ENCODE measurements at places on chromosomes 11 and 22. TPM values are rescaled to one million over a fixed set of nuclear protein-coding genes. Genes with fewer than 3 reads are reported as not detected.

The ZNRF3 gene
- 0.60 TPM for total RNA-seq

The KCNK4 gene
- not detected for total RNA-seq

The SVIP gene
- 74.7 TPM for total RNA-seq

DNA sequence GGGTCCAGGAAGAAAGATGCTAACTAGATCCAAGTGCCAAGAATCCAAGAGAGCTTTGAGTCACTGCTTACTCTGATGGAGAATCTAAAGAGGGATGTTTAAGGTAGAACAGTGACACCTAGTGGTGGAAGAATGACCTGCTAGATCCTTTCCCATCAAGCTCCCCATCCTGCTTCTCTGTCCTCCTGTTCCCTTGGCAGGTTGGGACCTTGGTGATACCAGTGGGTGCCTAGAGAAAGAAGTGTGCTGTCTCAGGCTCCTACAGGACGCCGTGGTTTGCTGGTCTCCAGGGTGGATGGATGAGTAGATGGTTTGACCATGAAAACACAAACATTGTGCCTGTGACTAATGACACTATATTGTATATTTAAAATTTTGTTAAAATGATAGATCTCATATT, 383.7 kb downstream of the TMEM135 start:
- no peaks in the 10 kb centered on the region for H3K36me3 ChIP-seq
- H3K27ac ChIP-seq, result no peak overlapping the region
- no peak overlapping the region for H3K4me3 ChIP-seq
- DNase-seq, result peak; percentile 43
- H3K27me3 ChIP-seq, result no peaks in the 10 kb centered on the region
- no peaks in the 10 kb centered on the region for H3K4me1 ChIP-seq

The LDHA gene
- total RNA-seq, result 102 TPM

DNA sequence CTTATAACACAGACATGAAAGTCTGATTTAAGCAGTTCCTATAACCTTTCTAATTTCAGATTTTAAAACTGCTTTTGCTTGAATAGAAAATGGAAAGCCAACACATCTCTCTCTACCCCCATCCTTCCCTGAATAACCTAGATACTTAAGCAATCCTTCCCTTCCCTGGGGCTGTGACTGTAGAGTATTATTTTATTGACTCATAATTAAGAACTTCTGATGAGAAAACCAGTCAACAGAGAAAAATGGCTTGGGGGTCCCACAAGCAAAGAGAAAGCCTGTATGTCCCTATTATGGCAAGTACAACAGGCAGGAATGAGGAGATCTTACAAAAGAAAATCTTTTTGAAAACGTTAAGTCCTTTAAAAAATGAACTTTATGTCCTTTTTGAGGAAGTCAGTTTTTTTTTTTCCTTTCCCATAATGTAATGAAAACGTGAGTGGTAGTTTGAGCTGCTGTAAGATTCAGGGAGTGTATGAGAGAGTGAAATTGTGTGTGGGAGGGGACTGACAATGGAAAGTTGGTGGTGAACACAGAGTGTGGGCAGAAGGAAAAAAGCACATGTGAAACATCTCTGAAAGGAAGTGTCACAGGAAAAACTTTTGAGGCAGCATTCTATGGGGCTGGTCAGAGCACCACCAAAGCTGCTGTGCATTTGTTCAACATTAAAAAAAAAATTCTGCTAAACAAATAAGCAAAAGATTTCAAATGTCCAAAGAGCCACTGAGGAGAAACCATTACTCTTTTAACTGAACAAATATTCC, 154.6 kb downstream of the MAML2 start:
- DNase-seq, result no peak
- H3K4me1 ChIP-seq, result peaks cover 84% of the 10 kb centered on the region
- peaks cover 20% of the 10 kb centered on the region for H3K36me3 ChIP-seq
- H3K4me3 ChIP-seq, result peak overlapping the region; percentile 7
- peak overlapping the region; percentile 80 for H3K27ac ChIP-seq

The BDNF gene
- total RNA-seq, result not detected

The FGF3 gene
- total RNA-seq, result not detected

The THY1 gene
- total RNA-seq, result not detected

DNA sequence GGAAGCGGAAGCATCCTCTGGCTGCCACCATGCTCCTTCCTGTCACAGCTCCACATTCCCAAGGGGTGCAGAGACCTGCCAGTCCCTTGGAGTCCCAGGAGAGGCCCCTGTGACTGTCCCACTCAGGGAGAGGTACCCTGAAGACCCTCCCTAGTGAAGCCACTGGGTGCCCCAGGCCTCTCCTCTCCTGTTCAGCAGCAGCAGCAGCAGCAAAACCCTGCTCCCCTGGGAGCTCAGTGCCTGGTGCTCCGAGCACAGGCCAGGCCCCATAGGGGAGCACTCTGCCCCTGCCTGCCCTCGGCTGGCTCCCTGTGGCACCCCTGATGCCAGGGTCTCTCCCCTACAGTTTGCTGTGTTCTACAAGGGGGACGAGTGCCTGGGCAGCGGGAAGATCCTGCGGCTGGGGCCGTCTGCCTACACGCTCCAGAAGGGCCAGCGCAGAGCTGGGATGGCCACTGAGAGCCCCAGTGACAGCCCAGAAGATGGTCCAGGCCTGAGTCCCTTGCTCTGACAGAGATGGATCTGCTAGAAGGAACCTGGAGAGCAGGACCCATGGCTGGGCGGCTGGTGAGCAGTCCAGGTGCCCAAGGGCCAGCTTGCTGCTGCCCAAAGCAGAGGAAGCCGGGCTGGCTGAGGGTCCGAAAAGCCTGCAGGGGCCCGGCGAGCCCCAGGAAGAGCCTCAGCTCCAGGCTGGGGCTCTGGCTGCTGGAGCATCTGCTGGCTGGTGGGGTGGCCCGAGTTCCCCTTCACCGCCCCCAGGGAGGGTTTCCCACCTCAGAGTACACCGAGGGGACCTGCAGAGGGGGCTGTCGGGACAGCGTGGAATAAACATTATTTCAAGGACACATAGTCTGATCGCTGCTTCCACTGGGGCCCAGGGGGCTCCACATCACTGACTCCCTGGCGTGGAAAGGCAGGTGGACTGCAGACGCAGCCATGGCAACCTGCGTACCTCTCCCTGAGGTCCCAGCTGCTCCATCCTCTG, 21.3 kb downstream of the TRMU start:
- no peak overlapping the region for H3K4me3 ChIP-seq
- H3K27ac ChIP-seq, result no peak overlapping the region
- DNase-seq, result no peak
- peaks cover 3% of the 10 kb centered on the region for H3K4me1 ChIP-seq

DNA sequence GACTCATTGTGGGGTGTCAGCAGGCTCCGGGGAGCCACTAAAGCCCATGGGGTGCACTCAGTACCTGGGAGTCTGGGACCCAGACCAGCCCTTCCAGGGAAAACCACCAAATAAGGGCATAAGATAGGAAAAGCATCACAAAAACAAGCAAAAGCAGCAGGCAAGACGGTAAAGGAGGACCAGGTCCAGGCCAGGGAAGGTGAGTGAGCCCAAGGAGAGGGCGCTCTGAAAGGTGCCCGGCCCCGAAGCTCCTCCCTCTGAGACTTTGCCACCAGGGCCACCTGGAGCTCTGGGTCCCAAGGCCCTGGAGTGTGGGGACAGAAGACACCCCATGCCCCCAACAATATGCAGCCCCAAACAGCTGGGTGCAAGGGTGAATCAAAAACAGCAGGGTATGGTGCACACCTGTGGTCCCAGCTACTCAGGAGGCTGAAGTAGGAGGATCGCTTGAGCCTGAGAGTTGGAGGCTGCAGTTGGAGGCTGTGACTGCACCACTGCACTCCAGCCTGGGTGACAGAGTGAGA, 5.2 kb upstream of the IL17REL start:
- no peaks in the 10 kb centered on the region for H3K36me3 ChIP-seq
- no peak overlapping the region for H3K27ac ChIP-seq
- no peak for DNase-seq
- no peak overlapping the region for H3K4me3 ChIP-seq
- H3K27me3 ChIP-seq, result no peaks in the 10 kb centered on the region

GRCh38 chr11:127866109-127866508, 721.2 kb downstream of the ETS1 start:
- peaks cover 7% of the 10 kb centered on the region for H3K27me3 ChIP-seq
- no peak for DNase-seq

The GAL3ST1 gene
- total RNA-seq, result 1.6 TPM

- peaks cover 58% of the 10 kb centered on the region for H3K27me3 ChIP-seq
- no peak overlapping the region for H3K27ac ChIP-seq
- H3K36me3 ChIP-seq, result no peaks in the 10 kb centered on the region
- H3K4me3 ChIP-seq, result no peak overlapping the region
- H3K4me1 ChIP-seq, result no peaks in the 10 kb centered on the region
Observed at GRCh38 chr11:35632301-35632700, 14.0 kb downstream of the FJX1 start.

- no peaks in the 10 kb centered on the region for H3K36me3 ChIP-seq
- H3K4me1 ChIP-seq, result no peaks in the 10 kb centered on the region
- H3K4me3 ChIP-seq, result no peak overlapping the region
- no peak overlapping the region for H3K27ac ChIP-seq
- H3K27me3 ChIP-seq, result peaks cover 36% of the 10 kb centered on the region
- no peak for DNase-seq
Observed at GRCh38 chr22:28978158-28978557, 83.5 kb downstream of the C22orf31 start.

GRCh38 chr22:48867891-48868290, 959.8 kb downstream of the BRD1 start:
- H3K27me3 ChIP-seq, result peaks cover 16% of the 10 kb centered on the region
- no peaks in the 10 kb centered on the region for H3K4me1 ChIP-seq
- no peak overlapping the region for H3K4me3 ChIP-seq
- no peaks in the 10 kb centered on the region for H3K36me3 ChIP-seq

- H3K36me3 ChIP-seq, result no peaks in the 10 kb centered on the region
- peak overlapping the region; percentile 55 for H3K27ac ChIP-seq
- DNase-seq, result no peak
- H3K27me3 ChIP-seq, result no peaks in the 10 kb centered on the region
Observed at GRCh38 chr22:17739196-17739975, 34.9 kb downstream of the BID start.

DNA sequence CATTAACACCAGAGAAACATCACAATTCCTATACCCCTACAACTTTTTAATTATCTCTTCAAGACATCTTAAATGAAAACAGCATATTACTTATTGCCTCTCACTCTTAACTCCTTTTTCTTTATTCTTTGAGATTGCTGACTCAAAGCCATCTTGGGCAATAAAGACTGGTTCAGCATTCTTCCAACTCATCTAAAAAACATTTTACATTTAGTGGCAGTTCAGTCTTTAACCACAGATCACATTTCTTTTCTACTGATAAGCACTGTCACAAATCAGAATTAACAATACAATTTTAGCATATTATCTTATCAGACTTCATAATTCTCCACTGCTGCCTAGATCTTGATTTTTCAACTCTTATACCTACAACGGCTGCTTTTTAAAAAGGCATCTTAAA, 34.0 kb downstream of the SIK3 start:
- H3K36me3 ChIP-seq, result peaks cover 2% of the 10 kb centered on the region
- H3K27ac ChIP-seq, result no peak overlapping the region
- peaks cover 82% of the 10 kb centered on the region for H3K4me1 ChIP-seq

DNA sequence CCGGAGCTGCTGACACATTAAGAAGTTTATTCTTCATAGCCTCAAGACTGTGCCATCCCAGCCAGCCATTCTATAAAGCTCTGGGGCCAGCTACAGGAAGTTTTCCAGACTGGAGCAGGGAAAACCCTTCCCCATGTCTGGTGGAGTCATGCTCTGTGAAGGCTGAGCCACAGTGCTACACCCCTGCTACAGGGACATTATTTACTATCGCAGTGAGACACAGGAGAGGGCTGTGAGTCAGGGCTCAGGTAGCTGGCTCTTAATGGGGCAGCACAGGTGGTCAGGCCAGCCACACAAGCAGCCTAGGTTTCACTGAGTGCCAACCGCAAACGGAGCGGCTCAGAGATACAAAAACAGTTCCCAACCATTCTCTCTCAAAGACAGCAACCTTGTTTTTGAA, 12.1 kb downstream of the HPS4 start:
- H3K4me1 ChIP-seq, result peaks cover 2% of the 10 kb centered on the region
- no peak overlapping the region for H3K4me3 ChIP-seq
- no peaks in the 10 kb centered on the region for H3K27me3 ChIP-seq
- no peak overlapping the region for H3K27ac ChIP-seq
- H3K36me3 ChIP-seq, result peaks cover under 1% of the 10 kb centered on the region

GRCh38 chr11:11502263-11502861, 119.4 kb downstream of the GALNT18 start:
- no peak for DNase-seq
- H3K27me3 ChIP-seq, result peaks cover 4% of the 10 kb centered on the region
- H3K4me1 ChIP-seq, result no peaks in the 10 kb centered on the region
- no peak overlapping the region for H3K4me3 ChIP-seq
- H3K36me3 ChIP-seq, result no peaks in the 10 kb centered on the region

The MS4A4A gene
- 0.36 TPM for total RNA-seq

- no peak for DNase-seq
- H3K36me3 ChIP-seq, result no peaks in the 10 kb centered on the region
- peak within 1 kb of the TSS; percentile 71 for H3K27ac ChIP-seq
Observed at GRCh38 chr11:5596607-5597201, at the start of gene TRIM6. TRIM6 (plus strand) TSS chr11:5596637; CDS start chr11:5596898, 261 bp downstream.

GRCh38 chr11:60762851-60763691, 6.4 kb downstream of the MS4A15 start:
- H3K4me1 ChIP-seq, result peaks cover 15% of the 10 kb centered on the region
- no peaks in the 10 kb centered on the region for H3K36me3 ChIP-seq
- H3K27me3 ChIP-seq, result peaks cover 36% of the 10 kb centered on the region
- no peak overlapping the region for H3K4me3 ChIP-seq
- no peak overlapping the region for H3K27ac ChIP-seq

The OSBP2 gene
- 1.8 TPM for total RNA-seq

The OVOL1 gene
- total RNA-seq, result not detected

DNA sequence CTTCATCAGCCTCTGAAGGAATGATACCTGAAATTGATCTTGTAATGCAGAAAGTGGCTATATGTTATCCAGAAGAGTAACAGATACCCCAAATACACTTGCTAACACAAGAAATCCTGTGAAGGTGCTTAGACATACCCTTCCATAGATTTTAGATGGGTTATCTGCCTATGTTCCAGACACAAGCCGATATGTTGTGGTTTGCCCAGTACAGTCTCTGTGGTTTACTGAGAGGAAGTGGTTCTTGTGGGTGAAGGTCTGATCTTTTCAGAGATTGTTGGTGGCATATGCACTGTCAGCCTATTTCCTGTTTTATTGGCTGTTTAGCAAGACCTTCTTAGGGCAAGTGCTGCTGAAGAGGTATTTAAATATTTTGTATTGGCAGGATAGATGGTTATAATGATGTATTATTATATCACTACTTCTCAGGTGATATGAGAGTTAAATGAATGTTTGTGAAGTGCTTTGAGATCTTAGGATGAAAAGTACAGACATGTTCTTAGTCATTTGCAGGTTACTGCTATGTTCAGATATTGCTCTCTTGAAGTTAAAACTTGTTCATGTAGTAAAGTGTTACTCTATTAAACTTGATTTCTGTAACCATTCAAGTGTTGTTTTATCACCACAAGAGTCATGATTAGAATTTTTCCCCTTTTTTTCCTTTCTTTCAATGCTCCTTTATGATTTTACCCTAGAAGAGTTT, 8.2 kb downstream of the ARHGEF12 start:
- no peak overlapping the region for H3K4me3 ChIP-seq
- H3K27ac ChIP-seq, result no peak overlapping the region
- DNase-seq, result peak; percentile 79
- no peaks in the 10 kb centered on the region for H3K36me3 ChIP-seq

DNA sequence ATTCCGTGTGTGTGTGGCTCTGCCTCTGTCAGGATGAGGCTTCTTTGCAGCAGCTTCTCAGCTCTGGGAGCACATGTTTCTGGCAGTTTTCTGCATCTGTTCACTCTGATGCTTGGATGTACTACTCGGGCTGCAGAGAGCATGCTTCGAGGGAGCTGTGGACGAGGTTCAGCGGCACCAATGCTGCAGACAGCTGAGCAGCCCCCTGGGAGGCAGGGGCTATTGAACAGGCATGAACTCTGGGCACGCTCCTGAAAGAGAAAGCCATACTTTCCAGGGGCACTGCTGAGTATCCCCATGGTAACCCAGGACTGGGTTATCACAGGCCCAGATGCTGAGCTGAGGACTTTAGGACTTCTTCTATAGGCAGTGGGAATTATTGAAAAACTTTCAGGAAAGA, 33.8 kb downstream of the ADAMTS8 start:
- no peak overlapping the region for H3K4me3 ChIP-seq
- no peaks in the 10 kb centered on the region for H3K36me3 ChIP-seq
